SW480 (cell line): ENCODE measurements at places on chromosomes 7 and 10.
A peak's percentile ranks its signal among the peaks of the same experiment; 100 is the strongest.

- DNase-seq, result peak; percentile 39
These were observed 844 bp downstream of the NRF1 start for GRCh38 chr7:129612112-129613015.

GRCh38 chr7:41149576-41149975 lies 553.3 kb downstream of the INHBA start:
- DNase-seq, result no peak

GRCh38 chr10:95391581-95392216 lies 100.9 kb upstream of the PDLIM1 start:
- no peak for DNase-seq

GRCh38 chr10:5970066-5970465 lies 7.3 kb downstream of the IL15RA start:
- DNase-seq, result no peak

DNA sequence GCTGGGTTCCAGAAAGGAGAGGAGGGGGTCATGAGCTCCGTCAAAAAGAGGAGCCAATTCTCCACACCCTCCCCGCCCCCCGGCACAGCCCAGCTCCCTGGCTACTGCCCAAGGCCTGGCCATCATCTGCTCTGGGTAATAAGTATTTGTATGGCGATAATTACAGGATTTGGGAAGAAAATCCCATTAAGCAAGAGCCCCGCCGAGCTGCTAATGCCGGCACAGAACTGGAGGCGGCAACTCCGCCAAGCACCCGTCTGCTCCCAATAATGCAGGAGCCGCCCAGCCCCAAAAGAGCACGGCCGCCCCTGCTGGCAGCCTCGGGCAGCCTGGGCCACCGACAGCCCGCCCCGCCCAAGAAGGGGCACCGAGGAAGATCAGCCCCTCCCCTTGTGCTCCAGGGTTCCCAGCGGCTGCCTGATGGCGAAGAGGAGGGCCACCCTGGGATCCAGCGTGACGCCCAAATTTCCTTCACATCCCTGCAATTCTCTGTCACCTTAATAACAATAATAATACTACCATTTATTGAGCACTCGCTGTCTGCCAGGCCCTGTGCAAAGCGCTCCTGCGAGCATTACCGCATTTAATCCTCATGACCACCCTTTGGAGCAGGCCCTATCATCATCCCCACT lies 5.9 kb downstream of the SLIT1 start:
- DNase-seq, result no peak

DNA sequence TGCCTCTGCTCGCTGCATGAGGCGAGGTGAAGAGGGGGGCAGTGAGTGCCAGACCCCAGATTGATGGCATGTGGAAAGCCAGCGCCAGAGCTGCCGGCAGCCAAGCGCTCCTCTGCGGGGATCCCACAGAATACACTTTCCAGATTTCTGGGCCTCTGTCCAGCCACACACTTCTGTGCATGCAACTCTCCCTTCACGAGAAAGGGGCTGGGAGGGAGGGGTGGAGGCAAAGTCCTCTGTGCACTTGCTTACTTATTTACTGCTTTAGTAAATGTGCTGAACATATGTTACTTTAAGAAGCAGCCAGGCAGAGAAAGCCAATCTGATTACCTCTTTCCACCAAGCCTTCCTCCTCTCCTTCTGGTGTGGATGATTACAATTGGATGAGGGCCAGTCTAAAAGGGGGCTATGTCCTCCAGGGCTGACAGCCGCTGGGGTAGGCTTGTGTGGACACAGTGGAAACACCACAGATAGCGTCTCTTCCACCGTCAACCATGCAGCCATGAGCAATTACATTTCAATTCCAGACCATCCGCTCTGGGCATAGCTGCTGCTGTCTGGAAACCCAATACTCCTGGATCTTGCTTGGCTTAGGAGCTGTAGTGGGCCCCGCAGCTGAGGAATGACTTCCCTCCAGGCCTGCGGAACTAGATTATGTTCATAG lies 322.8 kb upstream of the ANKRD30A start:
- no peak for DNase-seq

DNA sequence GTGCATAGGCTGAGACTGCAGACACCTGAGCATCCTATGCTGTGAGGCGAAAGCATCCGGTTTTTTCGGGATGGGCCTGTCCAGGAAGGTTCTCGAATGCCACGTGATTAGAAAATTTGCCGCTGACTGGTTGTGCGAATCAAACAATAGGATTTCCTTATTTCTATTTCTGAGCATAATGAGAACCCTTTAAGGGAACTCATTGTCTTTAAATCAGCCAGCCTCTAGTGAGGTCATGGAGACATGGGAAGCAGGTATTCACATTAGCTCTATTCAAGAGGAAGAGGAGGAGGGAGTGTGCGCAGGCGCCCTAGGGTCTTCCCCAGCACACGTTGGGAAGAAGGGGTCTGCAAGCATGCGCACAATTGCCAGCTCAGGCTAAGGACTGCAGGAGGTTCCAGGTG lies 5.6 kb downstream of the GIMAP1 start:
- DNase-seq, result no peak

DNA sequence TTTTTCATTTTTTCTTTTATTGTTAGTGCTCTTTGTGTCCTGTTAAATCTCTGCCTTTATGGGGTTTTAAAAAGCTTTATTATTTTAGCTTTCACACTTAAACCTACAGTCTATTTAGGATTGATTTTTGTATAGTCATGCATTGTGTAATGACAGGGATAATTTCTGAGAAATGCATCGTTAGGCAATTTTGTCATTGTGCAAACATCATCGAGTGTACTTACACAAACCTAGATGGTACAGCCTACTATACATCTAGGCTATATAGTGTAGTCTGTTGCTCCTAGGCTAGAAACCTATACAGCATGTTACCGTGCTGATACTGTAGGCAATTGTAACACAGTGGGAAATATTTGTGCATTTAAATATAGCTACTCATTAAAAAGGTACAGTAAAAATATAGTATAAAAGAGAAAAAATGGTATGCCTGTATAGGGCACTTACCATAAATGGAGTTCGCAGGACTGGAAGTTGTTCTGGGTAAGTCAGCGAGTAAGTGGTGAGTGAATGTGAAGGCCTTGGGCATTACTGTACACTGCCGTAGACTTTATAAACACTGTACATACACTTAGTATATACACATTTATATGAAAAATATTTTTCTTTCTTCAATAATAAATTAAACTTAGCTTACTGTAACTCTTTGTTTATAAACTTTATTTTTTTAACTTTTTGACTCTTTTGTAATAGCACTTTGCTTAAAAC lies 16.0 kb downstream of the UBE2D1 start:
- DNase-seq, result no peak

GRCh38 chr7:128827971-128828711 lies 2.1 kb upstream of the FLNC start:
- peak; percentile 15 for DNase-seq

DNA sequence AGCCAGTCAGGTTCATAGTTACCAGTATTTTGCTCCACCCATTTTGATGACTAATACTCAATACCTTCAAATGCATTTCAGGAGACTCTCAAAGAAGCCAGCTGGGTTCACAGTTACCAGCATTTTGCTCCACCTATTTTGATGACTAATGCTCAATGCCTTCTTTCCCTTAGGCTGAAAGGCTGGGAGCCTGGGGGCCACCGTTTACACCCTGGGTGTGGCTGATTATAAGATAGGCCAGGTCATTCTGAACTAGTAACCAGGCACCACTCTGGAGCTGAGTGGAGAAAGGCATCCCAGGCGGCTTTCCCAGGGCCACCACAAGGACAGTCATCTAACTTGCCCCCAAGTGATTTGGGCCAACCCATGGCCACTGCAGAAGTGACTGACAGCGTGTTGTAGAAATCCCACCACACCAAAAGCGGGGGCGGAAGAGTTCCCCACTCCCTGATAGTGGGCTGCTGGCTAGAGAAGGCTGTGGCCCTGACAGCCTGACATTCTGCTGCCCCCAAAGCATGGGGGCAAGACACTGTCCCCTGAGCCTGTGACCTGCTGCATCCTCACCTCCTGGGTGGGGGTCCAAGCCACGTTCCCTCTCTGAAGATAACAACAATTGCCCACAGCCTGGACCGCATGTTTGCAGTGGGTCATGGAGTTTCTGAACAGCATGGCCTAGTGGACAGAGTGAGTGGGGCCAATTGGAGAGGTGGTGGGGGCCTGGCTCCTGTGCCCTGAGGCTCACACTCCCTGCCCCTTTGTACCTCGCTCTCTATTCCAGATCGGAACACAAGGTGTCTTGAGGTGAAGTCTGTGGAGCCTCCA lies 23.0 kb upstream of the ZNF488 start:
- DNase-seq, result peak; percentile 98

- no peak for DNase-seq
These were observed 349.0 kb downstream of the ZWINT start for GRCh38 chr10:56012101-56012500.

DNA sequence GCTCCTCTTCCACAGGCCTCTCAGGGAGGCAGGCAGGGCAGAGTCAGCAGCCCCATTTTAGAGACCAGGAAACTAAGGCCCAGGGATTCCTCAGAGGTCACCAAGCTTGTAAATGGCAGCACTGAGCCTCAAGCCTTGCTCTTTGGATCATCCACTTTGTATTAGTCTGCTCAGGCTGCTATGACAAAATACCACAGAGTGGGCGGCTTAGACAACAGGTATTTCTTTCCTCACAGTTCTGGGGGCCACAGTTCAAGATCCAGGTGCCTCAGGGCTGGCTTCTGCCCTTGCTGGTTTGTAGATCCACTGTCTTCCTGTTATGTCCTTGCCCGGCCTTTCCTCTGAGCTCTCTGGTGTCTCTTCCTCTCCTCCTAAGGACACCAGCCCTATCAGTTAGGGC lies 151.2 kb downstream of the GRK5 start:
- no peak for DNase-seq

- DNase-seq, result peak; percentile 62
These were observed 28.9 kb downstream of the PHYH start for GRCh38 chr10:13270877-13271551.

DNA sequence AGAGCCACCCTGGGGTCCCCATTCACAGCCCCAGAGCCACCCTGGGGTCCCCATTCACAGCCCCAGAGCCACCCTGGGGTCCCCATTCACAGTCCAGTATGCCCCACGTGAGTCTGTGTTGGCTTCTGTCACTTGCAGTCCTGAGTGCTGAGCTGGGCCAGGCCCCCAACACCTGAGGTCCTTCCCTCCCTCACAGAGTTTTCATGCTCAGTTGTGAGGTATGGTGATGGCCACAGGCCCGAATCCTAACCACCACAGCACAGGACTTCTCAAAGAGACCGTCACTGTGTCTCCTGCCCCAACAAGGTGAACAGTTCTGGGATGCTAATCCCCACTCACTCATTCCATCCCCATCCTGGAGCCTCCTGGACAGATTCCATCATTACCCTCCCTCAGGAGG lies 239.2 kb downstream of the PTPRN2 start:
- DNase-seq, result no peak

DNA sequence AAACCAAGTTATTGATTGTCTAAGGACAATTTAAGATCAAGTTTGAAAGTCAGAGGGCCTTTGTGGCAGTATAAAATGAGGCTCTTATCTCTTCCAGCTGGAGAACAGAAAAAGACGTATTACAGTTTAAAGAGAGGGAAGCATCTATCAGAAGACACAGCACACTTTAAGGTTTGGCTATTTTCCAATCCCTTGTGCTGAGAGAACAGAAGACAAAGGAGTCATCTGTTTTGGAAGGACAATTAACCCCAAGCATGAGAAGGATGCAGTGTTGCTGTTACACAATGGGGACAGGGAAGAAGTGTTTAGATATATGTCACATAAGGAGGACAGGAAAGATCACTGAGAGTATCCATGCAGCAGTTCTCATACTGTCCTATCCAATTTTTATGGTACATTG lies 1224.2 kb upstream of the SORCS1 start:
- no peak for DNase-seq

GRCh38 chr7:121020249-121020988 lies 31.9 kb downstream of the CPED1 start:
- peak; percentile 9 for DNase-seq

- DNase-seq, result no peak
These were observed 224.0 kb downstream of the TNS3 start for GRCh38 chr7:47357863-47358262.

DNA sequence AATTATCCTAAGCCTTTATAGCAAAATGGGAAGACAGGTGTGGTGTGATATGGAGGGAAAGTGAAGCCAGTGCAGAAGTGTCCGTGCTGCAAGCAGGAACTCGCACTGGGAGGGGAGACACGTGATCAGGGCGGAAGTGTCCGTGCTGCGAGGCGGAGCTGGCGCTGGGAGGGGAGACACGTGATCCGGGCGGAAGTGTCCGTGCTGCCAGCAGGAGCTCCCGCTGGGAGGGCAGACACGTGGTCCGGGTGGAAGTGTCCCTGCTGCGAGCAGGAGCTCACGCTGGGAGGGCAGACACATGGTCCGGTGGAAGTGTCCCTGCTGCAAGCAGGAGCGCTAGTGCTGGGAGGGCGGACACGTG lies 40.5 kb upstream of the PRKAR1B start:
- DNase-seq, result no peak

- no peak for DNase-seq
These were observed 375.4 kb downstream of the CNTNAP2 start for GRCh38 chr7:146492017-146492416.

DNA sequence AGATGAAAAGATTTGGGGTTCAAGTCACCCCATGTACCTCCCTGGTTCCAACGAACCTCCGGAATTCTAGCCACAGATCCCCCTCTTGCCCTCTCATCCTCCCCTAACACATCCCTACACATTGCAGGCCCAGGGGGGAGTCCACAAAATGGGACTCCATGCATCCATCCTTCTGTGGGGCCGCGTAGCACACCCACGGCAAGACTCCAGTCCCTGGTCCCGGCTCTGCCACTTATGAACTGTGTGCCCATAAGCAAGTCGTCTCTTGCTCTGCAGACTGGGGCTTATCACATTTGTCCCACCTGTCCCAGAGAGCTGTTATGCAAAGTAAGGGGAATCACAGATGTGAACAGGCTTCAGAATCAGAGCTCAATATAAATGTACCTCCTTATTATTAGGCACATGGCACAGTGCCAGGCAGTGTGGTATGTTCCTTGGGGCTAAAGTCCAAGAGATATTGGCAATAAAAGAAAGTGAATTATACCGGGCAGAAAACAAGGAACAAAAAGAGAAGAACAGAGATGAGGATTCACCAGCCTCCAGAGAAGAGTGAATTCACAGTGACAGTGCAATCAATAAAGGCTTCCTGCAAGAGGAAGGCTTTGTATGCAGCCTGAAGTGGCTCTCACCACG lies 73.9 kb downstream of the KCNMA1 start:
- no peak for DNase-seq

- no peak for DNase-seq
These were observed 29.2 kb upstream of the APBB1IP start for GRCh38 chr10:26408858-26409494.

- DNase-seq, result peak; percentile 39
These were observed 99.0 kb upstream of the PHF14 start for GRCh38 chr7:10874666-10875065.

- DNase-seq, result peak; percentile 10
These were observed 148.7 kb upstream of the MKI67 start for GRCh38 chr10:128274938-128275337.

DNA sequence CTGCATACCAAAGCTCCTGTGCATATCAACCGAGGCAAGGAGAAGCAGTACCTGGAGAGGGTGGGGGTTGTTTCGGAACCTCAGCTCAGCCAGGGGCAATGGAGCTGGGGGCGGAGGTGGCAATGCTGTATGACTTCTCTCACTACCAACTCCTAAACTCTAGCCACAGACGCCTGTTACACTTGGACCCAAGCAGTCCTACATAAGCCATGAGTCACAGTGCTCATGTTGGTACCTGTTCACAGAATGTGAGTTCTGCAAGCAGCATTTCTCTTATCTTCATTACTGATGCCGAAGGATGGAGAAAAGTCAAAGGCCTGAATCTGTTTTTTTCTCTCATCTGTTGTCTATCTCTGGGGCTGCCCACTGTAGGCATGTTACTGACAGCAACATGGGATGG lies 3.2 kb upstream of the RAB18 start:
- DNase-seq, result no peak
